ENCODE measurements at places on chromosomes 7 and 10. TPM values are rescaled to one million over a fixed set of nuclear protein-coding genes. Genes with fewer than 3 reads are reported as not detected.

The MMRN2 gene
- total RNA-seq, result 3.6 TPM

The GIMAP5 gene
- total RNA-seq, result not detected

The TNS3 gene
- 27.5 TPM for total RNA-seq

The TET1 gene
- 4.7 TPM for total RNA-seq

The ADAMTS14 gene
- total RNA-seq, result 29.4 TPM

The CDH23 gene
- total RNA-seq, result 0.17 TPM

The HTRA1 gene
- 159 TPM for total RNA-seq

The ZNF467 gene
- total RNA-seq, result 0.73 TPM

The FAM237B gene
- not detected for total RNA-seq

The NUPR2 gene
- total RNA-seq, result not detected

The HDAC9 gene
- total RNA-seq, result 5.2 TPM
